ENCODE measurements at places on chromosomes 16 and 17.

DNA sequence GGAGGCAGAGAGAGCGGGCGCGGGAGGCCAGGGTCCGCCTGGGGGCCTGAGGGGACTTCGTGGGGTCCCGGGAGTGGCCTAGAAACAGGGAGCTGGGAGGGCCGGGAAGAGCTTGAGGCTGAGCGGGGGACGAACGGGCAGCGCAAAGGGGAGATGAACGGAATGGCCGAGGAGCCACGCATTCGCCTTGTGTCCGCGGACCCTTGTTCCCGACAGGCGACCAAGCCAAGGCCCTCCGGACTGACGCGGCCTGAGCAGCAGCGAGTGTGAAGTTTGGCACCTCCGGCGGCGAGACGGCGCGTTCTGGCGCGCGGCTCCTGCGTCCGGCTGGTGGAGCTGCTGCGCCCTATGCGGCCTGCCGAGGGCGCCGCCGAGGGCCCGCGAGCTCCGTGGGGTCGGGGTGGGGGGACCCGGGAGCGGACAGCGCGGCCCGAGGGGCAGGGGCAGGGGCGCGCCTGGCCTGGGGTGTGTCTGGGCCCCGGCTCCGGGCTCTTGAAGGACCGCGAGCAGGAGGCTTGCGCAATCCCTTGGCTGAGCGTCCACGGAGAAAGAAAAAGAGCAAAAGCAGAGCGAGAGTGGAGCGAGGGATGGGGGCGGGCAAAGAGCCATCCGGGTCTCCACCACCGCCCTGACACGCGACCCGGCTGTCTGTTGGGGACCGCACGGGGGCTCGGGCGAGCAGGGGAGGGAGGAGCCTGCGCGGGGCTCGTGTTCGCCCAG, 1.2 kb upstream of the CBX4 start:
- DNase-seq = no peak

DNA sequence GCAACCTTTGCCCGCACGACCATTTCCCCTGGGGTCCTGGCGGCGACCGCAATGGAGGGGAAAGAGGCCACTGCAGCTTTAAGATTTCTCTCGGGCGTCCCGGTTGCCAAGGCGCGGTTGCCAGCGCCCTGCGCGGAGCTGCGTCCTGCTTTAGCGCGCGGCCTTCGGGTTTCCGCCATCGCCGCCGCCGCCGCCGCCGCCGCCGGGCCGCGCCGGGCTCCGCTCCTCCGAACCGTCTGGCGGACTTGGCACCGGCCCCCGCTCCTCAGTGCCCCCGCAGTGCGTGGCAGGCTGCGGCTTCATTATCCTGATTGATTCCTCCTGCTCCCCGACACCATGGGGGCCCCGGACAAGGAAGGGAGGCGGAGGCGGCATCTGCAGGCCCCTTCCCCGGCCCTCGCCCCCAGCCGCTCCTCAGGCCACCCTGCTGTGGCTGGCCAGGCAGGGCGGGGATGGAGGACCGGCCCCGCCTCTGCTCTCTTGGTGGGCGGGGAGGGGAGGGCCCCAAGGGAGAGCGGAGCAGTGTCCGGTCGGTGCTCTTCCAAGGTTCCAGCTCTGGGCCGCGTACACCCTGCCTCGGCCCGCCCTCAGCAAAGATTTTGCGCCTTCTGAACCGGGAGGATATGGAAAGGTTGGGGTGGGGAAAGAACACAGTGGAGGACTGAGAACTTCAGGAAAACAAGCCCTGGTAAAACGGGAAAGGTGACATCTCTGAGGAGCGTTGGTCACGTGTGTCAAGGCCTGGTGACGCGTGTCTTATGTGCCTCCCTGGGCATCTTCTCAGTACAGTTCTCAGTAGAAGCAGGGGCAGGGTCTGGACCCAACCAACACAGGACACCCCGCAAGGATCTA, 34.0 kb downstream of the NEUROD2 start:
- DNase-seq = peak; percentile 14

DNA sequence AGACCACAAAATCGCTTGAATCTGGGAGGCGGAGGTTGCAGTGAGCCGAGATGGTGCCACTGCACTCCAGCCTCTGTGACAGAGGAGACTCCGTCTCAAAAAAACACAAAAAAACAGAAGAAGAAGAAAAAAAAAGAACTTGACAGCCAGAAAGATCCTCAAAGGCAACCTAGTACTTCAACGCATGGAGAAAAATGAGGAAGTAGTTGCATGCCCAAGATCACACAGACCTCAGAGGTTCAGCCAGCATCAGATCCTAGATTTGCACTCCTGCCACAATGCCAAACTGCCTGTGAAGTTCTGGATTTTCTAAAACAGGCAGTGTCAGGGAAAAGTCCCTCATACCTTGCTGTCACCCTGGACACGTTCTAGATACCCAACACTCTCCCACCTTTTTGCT, 1.5 kb downstream of the ATPAF2 start:
- DNase-seq = no peak

DNA sequence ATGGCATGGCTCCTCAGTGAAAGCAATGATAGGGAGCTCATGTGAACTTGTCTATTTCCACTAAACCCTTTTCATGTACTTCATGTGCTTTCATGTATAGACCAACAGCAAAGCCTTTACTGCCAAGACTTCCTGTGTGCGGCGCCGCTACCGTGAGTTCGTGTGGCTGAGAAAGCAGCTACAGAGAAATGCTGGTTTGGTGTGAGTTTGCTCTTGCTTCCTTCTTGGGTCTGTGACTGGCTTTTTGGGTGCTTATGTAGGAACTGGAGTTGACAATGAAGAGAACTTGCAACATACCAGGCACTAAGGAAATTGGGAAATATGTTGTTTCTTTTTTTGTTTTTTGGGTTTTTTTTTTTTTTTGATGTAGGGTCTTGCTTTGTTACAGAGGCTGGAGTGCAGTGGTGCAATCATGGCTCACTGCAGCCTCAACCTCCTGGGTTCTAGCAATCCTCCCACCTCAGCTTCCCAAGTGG, 5.7 kb downstream of the SNX11 start:
- no peak for DNase-seq

- no peak for DNase-seq
Observed at GRCh38 chr16:3145660-3146059, 10.8 kb downstream of the ZNF213 start.

DNA sequence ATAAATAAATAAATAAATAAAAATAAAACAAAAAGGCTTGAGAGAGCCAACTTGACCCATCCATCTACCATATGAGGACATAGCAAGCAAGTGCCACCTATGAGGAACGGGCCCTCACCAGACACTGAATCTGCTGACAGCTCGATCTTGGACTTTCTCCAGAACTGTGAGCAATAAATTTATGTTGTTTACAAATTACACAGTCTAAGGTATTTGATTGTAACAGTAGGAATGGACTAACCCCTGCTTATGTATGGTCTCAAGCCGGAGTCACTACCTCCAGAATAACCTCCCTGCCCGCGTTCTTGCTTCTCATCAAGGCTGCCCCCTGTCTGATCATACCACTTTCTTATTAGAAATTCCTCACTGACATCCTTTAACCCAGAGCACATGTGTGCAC, 9.9 kb downstream of the SLC5A11 start:
- no peak for DNase-seq

DNA sequence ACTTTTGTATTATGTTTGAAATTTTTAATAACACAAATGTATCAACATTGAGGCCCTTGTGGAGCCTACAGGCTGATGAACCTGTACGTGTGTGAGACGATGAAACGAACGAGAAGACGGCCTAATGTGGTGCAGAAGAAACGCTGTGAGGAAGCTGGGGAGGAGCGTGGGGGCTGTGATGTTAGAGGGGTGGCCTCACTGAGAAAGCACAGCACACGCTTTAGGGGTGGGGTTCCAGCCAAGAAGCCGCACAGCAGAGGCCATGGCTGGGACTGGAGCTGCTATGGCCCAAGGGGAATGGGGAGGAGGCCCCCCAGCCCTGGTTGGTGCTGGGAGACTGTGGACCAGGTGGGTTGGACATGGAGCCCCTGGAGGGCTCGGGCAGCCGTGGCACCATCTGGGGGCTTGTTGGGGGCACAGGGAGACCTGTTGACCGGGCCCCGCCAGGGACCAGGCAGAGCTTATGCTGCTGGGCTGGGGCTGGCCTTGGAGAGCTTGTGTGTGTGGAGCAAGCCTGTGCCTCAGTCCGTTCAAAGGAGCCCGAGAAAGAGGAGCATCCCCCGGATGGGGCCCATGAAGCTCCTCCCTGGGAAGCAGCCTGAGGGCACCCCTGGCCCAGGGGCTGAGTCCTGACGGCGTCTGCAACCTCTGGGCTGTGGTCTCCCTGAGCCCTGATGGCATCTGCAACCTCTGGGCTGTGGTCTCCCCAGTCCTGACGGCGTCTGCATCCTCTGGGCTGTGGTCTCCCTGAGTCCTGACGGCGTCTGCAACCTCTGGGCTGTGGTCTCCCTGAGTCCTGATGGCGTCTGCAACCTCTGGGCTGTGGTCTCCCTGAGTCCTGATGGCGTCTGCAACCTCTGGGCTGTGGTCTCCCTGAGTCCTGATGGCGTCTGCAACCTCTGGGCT, 44.7 kb downstream of the METRNL start:
- no peak for DNase-seq

All from stimulated activated CD8-positive, alpha-beta memory T cell treated with anti-CD3 and anti-CD28 coated beads, Interleukin-15, amount 100 ng/mL, for 48 hours (primary cell).